Omental fat pad (tissue), 4 donors: ENCODE measurements at places on chromosomes 16 and 17.

GRCh38 chr16:82178352-82178751, 8.3 kb upstream of the MPHOSPH6 start:
- DNase-seq: no peak

GRCh38 chr17:55284001-55284884, 19.5 kb downstream of the HLF start:
- no peak for DNase-seq

DNA sequence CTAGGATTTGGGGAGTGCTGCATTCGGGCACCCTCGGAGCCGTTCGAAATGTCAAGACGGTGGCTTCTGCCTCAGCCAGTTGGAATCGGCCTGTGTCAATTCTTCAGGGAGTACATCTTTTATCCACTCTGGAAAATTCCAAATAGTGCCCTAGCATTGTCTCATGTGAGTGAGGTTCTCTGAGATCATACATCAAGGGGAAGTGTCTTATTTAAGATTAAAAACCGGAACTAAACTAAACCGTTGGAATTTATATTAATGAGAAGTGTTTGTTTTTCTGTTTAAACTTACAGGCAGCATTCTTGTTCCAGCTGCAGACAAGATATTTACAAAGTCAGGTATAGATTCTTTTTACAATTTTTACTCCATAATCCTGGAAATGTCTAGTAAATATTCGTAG, 56.8 kb downstream of the SLC47A1 start:
- DNase-seq: no peak

DNA sequence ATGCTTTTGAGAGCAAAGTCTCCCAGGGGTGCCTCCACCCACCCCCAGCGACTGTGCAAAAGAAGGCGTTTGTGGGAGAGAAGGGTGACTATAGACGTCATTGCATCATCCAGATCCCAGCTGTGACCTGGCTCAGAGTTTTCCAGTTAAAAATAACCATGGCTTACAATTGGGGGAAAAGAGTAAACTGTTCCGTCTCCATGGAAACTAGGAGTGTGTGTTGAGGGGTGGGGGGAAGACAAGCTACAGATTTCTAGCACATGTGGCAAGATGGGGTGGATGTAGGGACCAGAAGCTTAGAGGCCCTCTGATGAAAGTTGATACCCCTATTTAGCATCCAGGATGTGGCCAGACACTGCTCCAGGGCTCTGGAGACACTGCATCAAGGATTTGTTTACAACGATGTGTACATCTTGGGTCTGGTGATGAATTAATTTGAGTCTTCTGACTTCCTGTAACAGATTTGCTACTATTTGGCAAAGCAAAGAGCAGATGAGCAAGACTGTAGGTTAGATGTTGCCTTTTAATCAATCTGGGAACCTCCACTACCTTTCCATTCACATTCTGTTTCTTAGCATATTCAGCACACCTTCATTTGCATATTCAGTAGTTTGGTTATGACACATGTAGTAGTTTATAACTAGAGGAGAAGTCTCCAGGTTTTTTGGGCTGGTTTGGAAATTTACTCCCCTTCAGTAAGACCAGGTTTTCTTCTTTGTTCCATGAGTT, 6.2 kb upstream of the DUSP14 start:
- no peak for DNase-seq

GRCh38 chr17:75454193-75454592, 2.2 kb upstream of the TMEM94 start:
- DNase-seq: no peak

DNA sequence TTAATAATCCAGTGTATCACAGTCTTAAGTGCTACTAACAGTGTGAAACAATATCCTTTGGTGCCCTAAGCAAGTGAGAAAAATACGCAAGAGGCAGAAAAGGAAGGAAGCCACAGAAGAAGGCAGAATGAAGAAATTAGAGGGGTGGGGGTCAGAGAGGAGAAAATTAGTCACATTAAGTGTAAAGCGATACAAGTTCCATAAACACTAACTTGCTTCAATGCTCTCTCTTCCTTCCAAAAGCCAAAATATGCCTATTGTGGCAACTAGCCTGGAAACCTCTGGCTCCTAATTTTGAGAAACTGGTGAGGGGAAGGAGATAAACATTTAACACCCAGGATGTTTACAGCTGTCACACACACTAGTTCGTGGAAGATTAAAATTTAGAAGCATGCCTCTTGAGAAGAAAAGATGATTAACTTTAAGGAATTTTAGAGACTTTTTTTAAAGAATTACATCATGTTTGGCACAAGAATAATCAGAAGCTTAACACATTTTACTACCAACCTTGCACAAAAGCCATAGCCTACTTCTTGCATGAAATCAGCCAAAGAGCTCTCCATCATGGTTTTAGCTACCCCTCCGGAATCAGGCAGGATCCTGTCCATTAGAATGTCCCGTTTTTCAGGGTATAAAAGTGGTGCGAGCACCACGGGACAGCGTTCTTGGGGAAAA, 44.7 kb downstream of the CNOT1 start:
- no peak for DNase-seq

GRCh38 chr17:57986841-57987580, 1.0 kb downstream of the VEZF1 start:
- no peak for DNase-seq

DNA sequence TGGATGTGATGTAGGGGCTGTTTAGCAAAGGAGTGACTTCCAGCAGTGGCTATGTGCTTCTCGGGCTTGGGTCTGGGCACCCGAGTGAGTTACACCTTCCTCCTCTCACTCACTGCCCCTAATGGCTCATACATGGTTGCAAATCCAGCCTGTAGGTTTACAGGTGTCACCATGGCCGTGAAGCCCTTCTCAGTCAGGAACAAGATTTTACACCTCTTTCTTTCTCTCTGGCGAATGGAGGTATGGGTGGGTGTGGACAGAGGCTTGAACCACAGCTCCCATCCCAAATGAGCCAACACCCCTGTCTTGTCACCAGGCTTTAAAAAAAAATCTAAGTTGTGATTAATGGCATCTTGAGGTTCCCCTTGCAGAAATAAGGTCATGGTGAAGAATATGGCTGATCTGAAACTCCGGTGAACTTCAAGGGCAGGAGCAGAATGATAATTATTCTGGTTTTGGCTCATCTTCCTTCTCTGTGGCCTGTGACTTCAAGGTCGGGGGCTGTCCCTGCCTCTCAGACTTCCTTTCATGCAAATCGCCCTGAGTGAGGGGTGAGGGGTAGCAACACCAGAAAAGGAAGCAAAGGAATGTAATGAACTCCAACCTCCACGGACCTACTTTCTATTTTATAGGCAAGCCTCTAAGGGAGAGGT, 331.2 kb downstream of the MAF start:
- DNase-seq: no peak

DNA sequence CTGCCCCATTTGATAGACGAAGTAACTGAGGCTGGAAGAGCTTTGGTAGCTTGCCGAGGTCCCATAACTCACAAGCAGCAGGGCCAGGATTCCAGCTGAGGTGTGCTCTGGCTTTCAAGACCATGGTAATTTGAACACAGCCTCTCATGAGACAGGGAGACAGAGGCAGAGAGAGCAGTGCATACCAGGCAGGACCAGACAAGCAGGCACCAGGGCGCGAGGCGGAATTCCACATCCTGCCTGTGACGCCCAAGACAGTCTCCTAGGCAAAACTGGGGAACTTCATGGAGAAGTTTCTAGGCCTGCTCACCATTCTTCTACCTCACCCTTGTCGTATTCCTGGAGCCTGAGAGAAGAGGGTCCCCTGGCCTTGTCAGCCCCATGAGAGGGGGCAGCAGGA, 19.2 kb downstream of the SDK2 start:
- no peak for DNase-seq

GRCh38 chr17:3724378-3725077, 825 bp downstream of the HASPIN start:
- no peak for DNase-seq

GRCh38 chr16:74480150-74481029, 59.1 kb upstream of the CLEC18B start:
- no peak for DNase-seq

DNA sequence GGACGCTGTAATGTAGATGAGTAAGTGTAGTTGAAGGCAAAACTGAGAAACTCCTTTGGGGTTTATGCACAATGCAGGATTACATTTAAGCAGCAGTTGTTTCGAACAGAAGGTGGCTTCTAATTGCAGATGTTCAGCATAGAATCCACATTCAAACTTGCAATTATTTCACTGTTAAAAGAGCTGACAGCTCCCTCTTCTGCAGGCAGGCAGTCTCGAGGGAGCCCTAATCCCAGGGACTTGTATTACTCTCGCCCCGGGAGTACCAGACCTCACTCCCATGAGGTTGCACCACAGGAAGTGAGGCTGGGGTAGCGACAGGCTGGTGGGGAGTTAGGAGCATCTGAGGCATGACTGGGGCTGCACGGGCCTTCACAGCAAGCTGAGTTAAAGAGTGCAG, 484.3 kb upstream of the EEF2KMT start:
- DNase-seq: no peak

GRCh38 chr17:80408872-80409271, 6.1 kb upstream of the ENDOV start:
- no peak for DNase-seq

DNA sequence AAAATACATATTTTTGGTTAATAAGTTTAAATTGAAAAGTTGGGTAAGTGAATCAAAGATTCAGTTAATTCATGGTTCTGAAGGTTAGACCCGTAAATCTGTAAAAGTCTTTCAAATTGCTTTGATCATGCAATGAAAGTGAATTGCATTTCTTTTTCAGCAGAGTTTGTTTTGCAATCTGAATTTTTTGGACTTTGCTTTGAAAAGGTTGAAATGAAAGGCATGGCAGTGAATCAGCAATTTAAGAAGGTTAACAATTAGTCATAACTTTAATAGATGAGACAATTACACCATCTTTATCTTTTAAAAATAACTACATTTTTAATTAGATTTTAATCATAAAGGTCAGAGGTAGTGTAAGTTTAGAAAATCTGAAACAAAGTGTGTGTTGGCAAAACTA, 310.9 kb upstream of the KCNJ16 start:
- DNase-seq: no peak

GRCh38 chr16:57039148-57039812, 49.9 kb downstream of the NLRC5 start:
- DNase-seq: no peak

- DNase-seq: no peak
Measured at GRCh38 chr17:28737770-28738679, 5.8 kb upstream of the TRAF4 start.

- DNase-seq: no peak
Measured at GRCh38 chr16:22670551-22671041, 143.4 kb upstream of the HS3ST2 start.

DNA sequence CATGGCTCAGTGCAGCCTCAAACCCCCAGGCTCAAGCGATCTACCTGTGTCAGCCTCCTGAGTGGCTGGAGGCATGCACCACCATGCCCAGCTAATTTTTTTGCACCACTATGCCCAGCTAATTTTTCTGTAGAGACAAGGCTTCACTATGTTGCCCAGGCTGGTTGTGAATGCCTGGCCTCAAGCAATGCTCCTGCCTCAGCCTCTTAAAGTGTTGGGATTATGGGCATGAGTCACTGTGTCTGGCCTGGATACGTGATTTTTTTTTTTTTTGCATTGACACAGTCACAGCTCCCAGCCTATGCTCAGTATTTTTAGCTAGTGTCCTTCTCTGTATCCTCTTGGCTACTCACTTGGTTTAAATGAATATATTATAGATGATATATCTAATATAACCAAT, 377.0 kb upstream of the TNRC6C start:
- DNase-seq: no peak

DNA sequence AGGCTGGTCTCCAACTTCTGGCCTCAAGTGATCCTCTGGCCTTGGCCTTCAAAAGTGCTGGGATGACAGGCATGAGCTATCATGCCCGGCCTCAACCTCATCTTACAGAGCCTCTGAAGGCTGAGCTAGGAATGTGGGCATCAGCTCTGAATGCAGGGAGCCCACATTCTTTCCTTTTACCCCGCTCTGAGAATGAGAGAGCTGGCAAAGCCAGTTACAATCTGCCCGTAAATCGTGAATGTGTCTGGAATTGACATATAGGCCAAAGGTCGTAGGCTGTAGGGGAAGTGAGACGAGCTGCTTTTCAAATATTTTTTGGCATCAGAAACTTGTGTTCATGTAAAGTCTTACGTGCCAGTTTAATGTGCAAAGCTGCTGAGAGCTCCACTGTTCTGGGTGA, 4.5 kb downstream of the TMEM238L start:
- DNase-seq: no peak

GRCh38 chr17:19001907-19002590, 2.5 kb downstream of the FAM83G start:
- DNase-seq: no peak

DNA sequence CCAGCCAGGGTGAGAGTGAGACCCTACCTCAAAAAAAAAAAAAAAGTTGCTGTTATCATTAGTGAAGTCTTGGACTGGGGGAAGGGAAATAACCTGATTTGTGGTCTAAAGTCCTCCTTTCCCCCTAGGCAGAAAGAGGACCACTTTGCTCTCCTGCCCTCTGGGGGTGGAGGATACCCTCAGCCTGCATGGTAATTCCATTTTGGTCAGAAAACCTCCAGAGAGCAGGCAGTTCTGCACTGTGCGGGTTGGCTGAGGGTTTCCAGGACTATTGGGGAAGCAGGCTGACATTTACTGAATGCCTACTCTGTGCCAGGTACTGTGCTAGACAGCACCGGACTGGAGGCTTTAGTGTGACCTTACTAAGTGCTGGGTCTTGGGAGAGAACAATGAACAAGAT, 2.6 kb downstream of the ADAP2 start:
- DNase-seq: no peak

DNA sequence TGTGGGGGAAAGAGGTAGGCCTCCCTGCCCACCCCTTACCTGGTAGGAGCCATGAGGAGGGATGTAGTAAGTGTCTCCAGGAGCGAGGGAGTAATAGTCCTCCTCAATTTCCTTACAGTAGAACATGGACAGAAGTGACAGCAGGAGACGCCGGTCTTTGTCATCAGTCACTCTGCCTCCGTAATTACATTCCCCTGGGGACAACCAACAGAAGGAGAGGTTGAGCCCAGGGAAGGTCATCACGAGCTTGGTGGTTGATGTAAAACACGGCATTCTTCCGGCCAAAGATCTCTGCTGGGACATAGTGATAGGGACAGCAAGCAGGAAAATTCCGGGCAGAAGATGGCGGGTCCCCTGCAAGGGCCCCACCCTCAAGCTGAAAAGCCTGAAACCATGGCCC, 47.9 kb downstream of the LYRM1 start:
- DNase-seq: no peak

GRCh38 chr16:17944345-17944744, 392.2 kb downstream of the NPIPA8 start:
- DNase-seq: no peak
